ENCODE measurements at places on chromosomes 5 and 9. TPM values are rescaled to one million over a fixed set of nuclear protein-coding genes. Genes with fewer than 3 reads are reported as not detected.

Gene OCLN
- total RNA-seq: 2.4 TPM

Gene PCDHB16
- total RNA-seq: 4.9 TPM

Gene FAM153A
- 13.9 TPM for total RNA-seq

Gene MZB1
- total RNA-seq: not detected

Gene FGF1
- total RNA-seq: 4.6 TPM

Gene LTC4S
- 7.0 TPM for total RNA-seq

Gene PROP1
- not detected for total RNA-seq

Gene ISL1
- total RNA-seq: not detected

Gene PAPPA
- 2.4 TPM for total RNA-seq

Data from subcutaneous adipose tissue (tissue), 4 donors.